ENCODE measurements at places on chromosomes 5 and 9.

DNA sequence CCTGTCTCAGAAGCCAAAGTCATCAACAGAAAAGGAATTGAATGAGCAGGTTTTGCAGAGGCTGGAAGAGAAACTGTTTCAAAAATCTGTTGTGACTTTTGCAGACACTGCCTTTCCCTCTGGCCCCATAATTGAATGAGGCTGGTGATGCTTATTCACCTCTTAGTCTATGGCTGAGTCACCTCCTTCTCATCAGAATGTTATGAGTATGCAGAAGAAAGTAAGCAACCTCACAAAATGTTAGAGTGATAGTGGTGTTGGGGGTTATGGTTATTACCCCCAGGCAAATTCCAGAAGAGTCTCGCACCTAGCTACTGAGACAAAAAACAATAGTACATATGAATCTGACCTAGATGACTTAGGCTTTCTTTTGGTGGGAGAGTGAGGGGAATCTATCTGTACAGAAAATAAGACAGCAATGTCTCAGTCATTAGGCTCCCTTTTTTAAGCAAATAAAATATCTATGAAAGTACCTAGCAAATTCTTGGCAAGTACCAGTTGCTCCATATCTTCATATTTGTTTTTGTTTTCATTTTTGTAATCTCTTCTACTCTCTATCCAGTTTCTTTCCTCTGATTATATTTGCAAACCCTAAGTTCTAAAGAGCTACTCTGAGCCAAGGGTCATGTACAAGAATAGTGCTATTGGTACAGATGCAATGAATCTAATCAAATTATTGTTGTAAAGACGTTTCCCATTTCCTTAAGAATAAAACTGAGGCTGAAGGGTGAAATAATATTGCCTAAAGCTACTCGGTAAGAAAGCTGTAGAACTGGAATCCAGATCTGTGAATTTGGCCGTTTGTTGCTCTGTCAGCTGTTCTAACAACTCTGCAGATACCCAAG lies 498.1 kb upstream of the TNC start:
- H3K27ac ChIP-seq = no peak overlapping the region
- H3K4me1 ChIP-seq = no peaks in the 10 kb centered on the region
- DNase-seq = no peak
- no peaks in the 10 kb centered on the region for H3K36me3 ChIP-seq

DNA sequence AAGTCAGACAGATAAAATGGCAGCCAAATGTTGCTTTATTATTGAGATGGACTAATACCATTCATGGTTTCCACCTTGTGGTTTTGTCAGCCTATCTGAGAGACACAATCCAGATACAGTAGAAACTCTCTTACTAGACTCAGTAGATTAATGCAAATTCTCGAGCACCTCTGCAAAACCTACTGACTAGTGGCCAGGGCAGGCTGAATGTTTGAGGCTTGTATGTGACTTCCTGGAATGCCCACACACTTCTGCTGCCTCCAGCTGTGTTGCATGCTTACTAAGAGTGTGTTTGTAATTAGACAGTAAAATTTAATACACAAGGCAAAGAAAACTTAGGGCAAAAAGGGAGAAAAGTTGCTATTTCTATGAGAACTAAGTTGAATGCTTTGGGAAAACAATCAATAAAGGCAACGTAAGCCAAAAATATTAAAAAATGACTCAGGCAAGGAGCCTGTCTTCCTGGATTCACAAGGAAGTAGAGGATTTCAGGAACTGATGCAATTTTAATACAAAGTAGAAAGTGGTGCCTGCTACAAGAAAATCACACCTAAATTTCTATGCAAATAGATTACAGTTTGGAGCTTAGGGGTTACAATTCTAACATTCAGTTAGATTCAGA lies 30.2 kb upstream of the CCNG1 start:
- H3K4me1 ChIP-seq = no peaks in the 10 kb centered on the region
- no peak overlapping the region for H3K27ac ChIP-seq
- DNase-seq = no peak
- no peaks in the 10 kb centered on the region for H3K36me3 ChIP-seq
- H3K4me3 ChIP-seq = no peak overlapping the region

DNA sequence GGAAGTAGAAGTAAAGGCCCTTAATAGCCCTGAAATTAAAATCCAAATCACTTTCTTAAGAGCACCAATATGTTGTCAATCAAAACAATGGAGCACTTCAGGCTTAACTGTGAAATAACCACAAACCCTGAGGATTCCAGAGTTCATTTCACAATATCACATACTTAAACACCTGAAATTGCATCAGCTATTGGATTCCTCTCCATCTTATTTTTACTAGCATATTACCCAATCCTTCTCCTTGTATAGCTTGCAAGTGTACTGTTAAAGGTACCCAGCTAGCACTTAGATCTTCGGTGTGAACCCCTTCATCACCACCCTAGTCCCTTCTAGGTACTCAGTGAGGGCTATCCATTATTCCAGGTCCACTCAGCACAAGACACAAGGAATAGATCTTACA lies 287.3 kb downstream of the EFNA5 start:
- H3K27ac ChIP-seq = no peak overlapping the region
- no peak for DNase-seq
- peaks cover 12% of the 10 kb centered on the region for H3K4me1 ChIP-seq
- no peaks in the 10 kb centered on the region for H3K27me3 ChIP-seq

- no peak for DNase-seq
- H3K36me3 ChIP-seq = no peaks in the 10 kb centered on the region
- no peak overlapping the region for H3K4me3 ChIP-seq
Measured at GRCh38 chr9:76373784-76374474, 20.3 kb downstream of the RFK start.

DNA sequence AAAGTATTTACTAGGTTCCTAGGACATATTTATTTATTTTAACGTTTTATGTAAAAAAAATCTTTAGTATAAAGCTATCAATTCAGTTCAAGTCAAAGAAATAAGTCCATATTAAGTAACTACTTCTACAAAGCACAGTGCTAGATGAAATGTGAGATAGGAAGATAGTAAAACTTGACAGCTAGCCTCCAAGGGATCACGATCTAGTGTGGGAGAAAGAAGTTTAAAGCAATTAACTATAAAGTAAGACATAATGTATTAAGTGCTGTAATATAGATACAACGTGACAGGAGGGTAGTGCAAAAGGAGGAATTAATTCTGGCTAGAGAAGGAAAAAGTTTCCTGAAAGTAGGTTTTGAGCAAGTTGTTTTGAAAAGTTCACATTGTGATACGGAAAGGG lies 134.9 kb downstream of the ST8SIA4 start:
- H3K4me3 ChIP-seq = no peak overlapping the region
- no peak for DNase-seq
- H3K36me3 ChIP-seq = no peaks in the 10 kb centered on the region
- no peaks in the 10 kb centered on the region for H3K4me1 ChIP-seq

- H3K4me3 ChIP-seq = no peak overlapping the region
- H3K4me1 ChIP-seq = no peaks in the 10 kb centered on the region
- DNase-seq = no peak
- no peaks in the 10 kb centered on the region for H3K27me3 ChIP-seq
- no peak overlapping the region for H3K27ac ChIP-seq
Measured at GRCh38 chr9:112761912-112762655, 11.5 kb downstream of the SNX30 start.

- H3K36me3 ChIP-seq = no peaks in the 10 kb centered on the region
- H3K4me3 ChIP-seq = no peak overlapping the region
- no peak overlapping the region for H3K27ac ChIP-seq
Measured at GRCh38 chr9:27653957-27654356, 80.7 kb upstream of the C9orf72 start.

GRCh38 chr9:21399956-21400355 lies 9.0 kb upstream of the IFNA8 start:
- no peak overlapping the region for H3K27ac ChIP-seq
- H3K4me3 ChIP-seq = no peak overlapping the region
- peaks cover 19% of the 10 kb centered on the region for H3K27me3 ChIP-seq
- H3K36me3 ChIP-seq = no peaks in the 10 kb centered on the region
- H3K4me1 ChIP-seq = peaks cover 14% of the 10 kb centered on the region

GRCh38 chr5:74259572-74259971 lies 381.0 kb downstream of the ENC1 start:
- DNase-seq = no peak
- H3K27me3 ChIP-seq = no peaks in the 10 kb centered on the region
- H3K4me3 ChIP-seq = no peak overlapping the region
- no peak overlapping the region for H3K27ac ChIP-seq
- H3K4me1 ChIP-seq = peaks cover 10% of the 10 kb centered on the region

DNA sequence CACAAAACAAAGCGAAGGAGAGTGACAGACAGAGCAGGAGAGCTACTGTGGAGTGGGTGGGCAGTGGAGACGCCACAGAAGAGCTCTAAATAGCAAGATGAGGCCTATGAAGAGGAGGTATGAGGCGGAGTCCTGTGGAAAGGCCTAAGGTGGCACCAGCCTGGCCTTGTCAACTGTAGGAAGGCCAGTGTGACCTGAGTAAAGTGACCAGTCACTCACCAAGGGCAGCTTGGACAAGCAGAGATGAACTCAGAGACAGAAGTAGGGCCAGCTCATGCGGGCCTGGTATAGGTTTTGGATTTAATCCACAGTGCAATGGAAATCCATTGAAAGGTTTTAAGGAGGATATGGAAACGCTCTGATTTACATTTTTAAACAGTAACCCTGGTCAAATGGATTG lies 23.8 kb upstream of the SH3RF2 start:
- no peaks in the 10 kb centered on the region for H3K36me3 ChIP-seq
- no peaks in the 10 kb centered on the region for H3K27me3 ChIP-seq
- no peak overlapping the region for H3K27ac ChIP-seq
- H3K4me1 ChIP-seq = no peaks in the 10 kb centered on the region
- no peak overlapping the region for H3K4me3 ChIP-seq

DNA sequence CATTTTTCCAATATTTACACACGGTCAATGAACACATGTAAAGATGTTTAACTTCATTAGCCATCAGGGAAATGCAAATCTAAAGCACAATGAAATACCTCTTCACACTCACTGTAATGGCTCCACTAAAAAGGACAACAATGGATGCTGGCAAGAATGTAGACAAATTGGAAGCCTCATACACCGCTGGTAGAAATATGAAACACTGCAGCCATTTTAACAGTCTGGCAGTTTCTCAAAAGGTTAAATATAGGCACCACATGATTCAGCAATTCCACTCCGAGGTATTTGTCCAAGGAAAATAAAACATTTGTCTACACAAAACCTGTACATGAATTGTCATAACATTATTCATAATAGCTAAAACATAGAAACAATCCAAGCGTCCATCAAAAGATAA lies 20.0 kb downstream of the RNF145 start:
- DNase-seq = no peak
- no peak overlapping the region for H3K27ac ChIP-seq
- H3K36me3 ChIP-seq = peaks cover 6% of the 10 kb centered on the region
- H3K4me1 ChIP-seq = no peaks in the 10 kb centered on the region

DNA sequence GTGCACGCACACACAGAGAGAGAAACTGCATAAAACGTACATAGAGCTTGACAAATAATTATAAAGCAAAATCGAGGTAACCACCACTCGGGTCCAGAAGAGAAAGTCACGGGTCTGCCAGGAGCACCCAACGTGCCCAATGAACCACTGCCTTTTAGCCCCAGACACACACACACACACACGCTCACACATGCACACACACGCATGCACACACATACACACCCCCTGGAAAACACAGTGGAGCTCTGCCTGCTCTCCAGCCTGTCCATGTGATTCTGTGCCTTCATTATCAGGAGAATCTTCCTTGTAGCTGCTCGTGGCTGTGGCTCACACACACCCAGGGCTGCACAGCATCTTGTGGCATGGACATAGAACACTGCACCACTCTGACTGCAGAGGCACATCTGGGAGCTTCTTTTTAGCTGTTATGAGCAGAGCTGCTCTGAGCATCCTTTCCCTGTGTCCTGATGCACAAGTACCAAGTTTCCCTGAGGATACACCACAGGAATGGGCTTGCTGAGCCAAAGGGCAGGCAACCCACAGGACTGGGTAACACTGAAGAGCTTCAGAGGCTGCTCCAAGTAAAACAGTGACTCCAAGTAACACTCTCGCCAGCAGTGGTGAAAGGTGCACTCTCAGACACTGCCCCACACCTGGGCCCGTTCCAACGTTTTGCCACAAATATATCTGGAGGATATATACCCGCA lies 58.9 kb downstream of the CAMSAP1 start:
- no peak for DNase-seq
- no peaks in the 10 kb centered on the region for H3K4me1 ChIP-seq
- no peak overlapping the region for H3K4me3 ChIP-seq
- H3K27me3 ChIP-seq = no peaks in the 10 kb centered on the region

GRCh38 chr9:125748446-125749099 lies 1.4 kb downstream of the PBX3 start:
- H3K27ac ChIP-seq = peak overlapping the region; percentile 53
- H3K4me1 ChIP-seq = peaks cover 2% of the 10 kb centered on the region
- H3K4me3 ChIP-seq = peak overlapping the region; percentile 65
- peaks cover 16% of the 10 kb centered on the region for H3K27me3 ChIP-seq
- DNase-seq = no peak

- no peaks in the 10 kb centered on the region for H3K4me1 ChIP-seq
- no peak for DNase-seq
- H3K27ac ChIP-seq = no peak overlapping the region
- H3K4me3 ChIP-seq = no peak overlapping the region
Measured at GRCh38 chr5:1461396-1461795, 16.2 kb upstream of the SLC6A3 start.

DNA sequence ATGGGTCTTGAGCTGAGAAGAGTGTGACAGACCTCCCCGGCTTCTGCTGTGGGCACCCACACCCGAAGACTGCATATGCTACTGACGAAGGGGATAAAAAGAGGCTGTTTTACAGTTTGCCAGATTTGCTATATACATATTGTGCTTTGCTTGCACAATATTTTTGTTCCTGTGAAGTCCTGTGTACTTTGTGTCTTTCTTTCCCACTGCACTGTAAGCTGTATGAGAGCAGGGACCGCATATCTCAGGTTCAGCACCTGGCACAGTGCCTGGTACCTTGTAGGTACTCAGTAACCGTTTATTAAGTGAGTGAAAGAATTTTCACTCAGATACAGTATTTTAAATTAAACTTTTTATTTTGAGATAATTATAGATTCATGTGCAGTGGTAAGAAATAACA lies 8.2 kb upstream of the GARNL3 start:
- no peak overlapping the region for H3K4me3 ChIP-seq
- H3K4me1 ChIP-seq = no peaks in the 10 kb centered on the region
- no peaks in the 10 kb centered on the region for H3K36me3 ChIP-seq
- no peak for DNase-seq
- H3K27me3 ChIP-seq = peaks cover 3% of the 10 kb centered on the region

GRCh38 chr9:14926941-14927624 lies 16.9 kb upstream of the FREM1 start:
- no peaks in the 10 kb centered on the region for H3K4me1 ChIP-seq
- no peak overlapping the region for H3K27ac ChIP-seq

DNA sequence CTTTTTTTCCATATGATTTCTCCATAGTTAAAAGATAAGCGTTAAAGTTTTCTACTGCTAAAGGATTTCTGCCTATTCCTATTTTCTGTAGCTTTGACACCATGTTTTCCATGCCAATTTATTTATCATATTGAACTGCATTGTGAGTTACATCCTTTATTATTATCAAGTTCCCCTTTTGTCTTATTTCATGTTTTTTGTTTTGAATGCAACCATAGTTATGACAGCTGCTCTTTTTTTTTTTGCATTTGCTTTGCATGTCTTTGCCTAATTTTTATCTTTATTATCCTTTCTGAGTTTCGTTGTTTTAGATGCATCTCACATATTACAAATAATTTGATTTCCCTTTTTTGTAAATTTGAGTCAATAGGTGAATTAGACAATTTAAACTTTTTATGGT lies 161.5 kb downstream of the DEPDC1B start:
- H3K27me3 ChIP-seq = no peaks in the 10 kb centered on the region
- no peaks in the 10 kb centered on the region for H3K36me3 ChIP-seq
- no peak for DNase-seq
- H3K4me1 ChIP-seq = no peaks in the 10 kb centered on the region

- H3K4me1 ChIP-seq = no peaks in the 10 kb centered on the region
- H3K27me3 ChIP-seq = no peaks in the 10 kb centered on the region
- H3K4me3 ChIP-seq = no peak overlapping the region
- no peak for DNase-seq
- no peaks in the 10 kb centered on the region for H3K36me3 ChIP-seq
Measured at GRCh38 chr5:145362266-145362665, 472.9 kb downstream of the PRELID2 start.
